Right cardiac atrium (tissue), 5 donors: ENCODE measurements at places on chromosomes 4 and X. TPM values are rescaled to one million over a fixed set of nuclear protein-coding genes. Genes with fewer than 3 reads are reported as not detected.

GRCh38 chr4:100581337-100581736 lies 63.5 kb upstream of the EMCN start:
- DNase-seq: no peak

DNA sequence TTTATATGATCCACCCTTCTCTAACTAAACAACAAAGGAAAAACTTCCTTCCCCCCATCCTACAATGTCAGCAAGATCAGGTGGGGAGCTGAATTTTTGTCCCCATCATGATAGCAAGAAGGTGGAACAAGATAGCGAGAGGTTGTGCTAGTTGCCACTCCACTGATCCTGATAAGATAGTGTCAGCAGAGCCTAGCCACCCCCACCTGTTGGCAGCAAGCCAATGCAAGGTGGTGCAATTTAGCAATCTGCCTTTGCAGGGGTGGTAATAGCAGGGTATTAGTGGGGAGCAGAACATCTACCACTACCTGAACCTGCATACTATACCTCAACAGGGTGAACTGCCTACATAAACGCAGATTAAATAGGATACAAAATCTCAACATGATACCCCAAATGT lies 80.2 kb upstream of the MAMLD1 start:
- no peak for DNase-seq

- DNase-seq: no peak
Observed at GRCh38 chr4:58413849-58414248, 1303.7 kb upstream of the IGFBP7 start.

- DNase-seq: no peak
Observed at GRCh38 chr4:158777423-158778155, 8.8 kb downstream of the FNIP2 start.

Gene ENPEP
- total RNA-seq: 6.8 TPM

DNA sequence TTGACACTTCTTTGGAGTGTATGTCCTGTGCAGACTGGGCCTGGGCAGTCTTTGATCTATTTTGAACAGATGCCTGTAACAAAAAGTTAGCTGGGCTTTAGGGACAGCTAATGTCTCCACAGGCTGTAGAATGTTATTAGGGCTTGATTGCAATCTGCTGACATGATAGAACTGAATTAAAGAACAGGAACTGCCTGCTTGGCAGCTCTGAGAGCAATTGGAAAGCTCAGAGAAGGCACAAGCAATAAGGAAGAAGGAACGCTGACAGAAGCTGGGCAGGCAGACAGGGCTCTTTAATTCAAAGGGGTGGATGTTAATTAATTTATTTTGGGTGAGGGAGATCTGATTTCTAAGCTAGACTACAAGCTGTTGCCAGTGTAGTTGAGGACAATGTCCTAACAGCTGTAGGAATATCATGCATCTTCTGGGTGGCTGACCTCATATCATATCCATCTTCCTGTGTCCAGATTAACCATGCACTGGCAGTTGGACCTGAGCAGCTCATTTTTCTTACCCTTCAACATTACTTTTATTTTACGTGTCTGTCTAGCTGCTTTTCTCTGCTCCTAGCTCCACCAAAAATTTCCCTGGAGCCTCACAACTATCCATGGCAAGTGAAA lies 20.7 kb upstream of the GRXCR1 start:
- DNase-seq: no peak

Gene CLGN
- total RNA-seq: 106 TPM

GRCh38 chrX:46408553-46409407 lies 136.4 kb downstream of the ZNF674 start:
- DNase-seq: peak; percentile 82

DNA sequence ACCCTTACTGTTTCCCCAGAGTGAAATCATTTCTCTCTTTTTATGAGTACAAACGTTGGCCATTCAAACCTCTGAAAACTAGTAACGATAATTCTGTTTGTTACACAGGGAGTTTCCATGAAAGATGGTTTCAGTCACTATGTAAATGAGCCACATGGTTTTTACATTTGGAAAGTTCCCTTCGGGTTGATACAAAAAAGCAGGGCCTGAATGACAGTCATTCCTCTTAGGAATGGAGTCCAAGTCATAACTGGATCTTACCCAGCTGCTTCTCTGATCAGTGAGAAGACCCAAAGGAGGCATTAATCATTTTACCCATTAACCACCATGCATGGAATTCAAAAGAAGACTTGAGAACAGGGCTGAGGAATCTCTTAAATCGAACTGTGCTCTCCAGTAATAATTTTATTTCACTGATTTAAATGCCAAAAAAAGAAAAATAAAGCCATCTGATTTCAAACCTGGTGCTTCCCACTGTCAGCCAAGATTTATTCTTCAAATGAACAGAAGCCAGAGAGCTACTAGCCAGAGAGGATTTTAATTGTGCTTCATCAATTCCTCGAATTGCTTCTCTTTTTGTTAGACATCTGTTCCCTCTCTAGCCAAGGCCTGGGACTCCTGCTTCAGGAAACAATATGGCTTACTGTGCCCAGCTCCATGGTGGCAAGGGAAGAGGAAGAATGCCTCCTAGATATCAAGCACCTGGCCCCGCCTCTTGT lies 3.2 kb downstream of the SOWAHB start:
- no peak for DNase-seq

DNA sequence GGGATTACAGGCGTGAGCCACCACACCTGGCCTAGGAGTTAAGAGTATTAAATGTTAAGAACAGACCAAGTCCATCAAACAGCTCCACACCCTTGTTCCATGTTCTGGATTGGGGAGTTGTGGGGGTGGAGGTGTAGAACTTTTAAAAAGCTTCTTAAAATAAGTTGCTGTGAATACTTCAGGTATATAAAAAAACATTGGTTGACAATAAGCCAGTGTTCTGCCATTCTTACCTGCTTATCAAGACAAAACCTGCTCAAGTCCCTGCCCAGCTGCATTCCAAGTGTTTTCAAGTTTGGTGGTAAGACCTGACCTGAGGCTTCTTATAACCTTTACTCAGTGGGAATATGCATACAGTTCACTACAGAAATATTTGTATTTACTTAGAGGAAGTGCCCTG lies 6.4 kb downstream of the RBM3 start:
- DNase-seq: no peak

DNA sequence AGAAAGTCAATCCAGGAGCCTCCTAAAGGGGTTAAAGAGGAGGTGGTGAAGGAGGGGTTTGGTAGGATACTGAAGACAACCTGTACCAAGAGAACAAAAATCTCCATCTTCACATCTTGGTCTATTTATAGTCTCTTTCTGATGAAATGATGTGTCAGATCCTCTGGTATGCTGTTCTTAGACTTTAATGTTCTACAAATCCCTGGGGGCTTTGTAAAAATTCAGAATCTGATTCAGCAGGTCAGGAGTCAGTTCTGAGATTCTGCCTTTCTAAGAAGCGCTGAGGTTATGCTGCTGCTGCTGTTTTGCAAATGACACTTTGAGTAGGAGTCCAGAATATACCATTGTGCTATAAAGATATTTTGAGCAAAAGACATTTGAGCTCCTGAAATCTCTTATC lies 172.9 kb upstream of the GLRA2 start:
- no peak for DNase-seq

GRCh38 chr4:107603430-107603829 lies 116.6 kb downstream of the PAPSS1 start:
- DNase-seq: no peak

DNA sequence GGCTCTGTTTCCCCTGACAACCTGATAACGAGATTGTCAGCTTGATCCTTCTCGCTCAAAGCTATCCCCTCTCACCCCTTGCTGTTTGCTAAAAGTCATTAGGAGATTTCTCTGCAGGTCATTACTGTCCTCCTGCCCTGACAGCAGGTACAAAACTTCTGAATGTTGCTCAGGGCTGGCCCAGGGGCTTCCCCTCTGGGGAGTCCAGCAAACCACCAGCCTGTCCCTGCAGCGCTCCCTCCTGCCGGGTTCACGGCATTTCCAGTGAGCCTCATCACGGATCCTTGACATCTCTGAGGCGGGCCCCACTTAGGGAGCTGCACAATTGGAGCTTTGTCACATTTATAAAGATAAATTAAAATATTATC lies 5.2 kb upstream of the SORCS2 start:
- DNase-seq: no peak

Gene GAGE2A
- total RNA-seq: not detected

Gene SLC49A3
- total RNA-seq: 13.7 TPM

DNA sequence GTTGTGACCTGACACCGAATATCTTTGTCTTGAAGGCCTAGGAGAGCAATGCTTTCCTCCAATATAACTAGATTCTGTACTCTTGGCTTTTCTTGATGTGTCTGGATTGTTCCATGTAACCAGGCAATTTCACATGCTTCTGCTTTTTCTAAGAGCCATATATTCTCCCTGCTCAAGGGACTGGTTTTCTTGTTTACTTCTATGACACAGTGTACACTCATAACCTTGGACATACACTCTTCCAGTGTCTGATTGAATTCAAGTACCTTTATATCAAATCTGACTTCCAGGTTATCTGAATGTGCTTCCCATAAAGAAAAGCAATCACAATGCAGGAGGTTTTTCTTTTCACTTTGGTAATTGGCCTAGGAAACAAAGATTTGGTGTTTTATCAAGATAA lies 17.4 kb upstream of the EIF4E start:
- no peak for DNase-seq

DNA sequence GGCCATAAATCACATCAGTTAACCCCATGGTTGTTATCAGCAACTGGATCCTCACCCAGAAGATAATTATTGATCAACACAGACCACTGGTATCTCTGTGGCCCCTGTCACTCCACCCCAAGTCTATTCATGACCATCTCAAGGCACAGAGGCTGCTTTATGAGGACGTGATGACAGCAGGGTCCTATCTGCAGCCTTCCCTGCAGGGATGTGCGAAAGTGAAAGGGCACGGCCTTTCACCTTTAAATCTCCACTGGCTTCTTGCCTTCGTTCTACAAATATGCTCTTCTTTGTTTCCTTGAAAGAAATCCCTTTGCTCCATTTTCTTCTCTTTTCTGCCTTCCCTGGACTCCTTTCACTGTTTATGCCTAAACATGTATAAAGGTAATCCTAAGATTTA lies 170.6 kb upstream of the EDNRA start:
- DNase-seq: no peak

GRCh38 chr4:100268789-100269188 lies 78.5 kb upstream of the DDIT4L start:
- DNase-seq: no peak

- DNase-seq: no peak
Observed at GRCh38 chr4:25592736-25593135, 62.9 kb upstream of the SLC34A2 start.

- no peak for DNase-seq
Observed at GRCh38 chr4:62709618-62710252, 1509.6 kb downstream of the ADGRL3 start.

GRCh38 chr4:48791313-48791712 lies 11.2 kb upstream of the FRYL start:
- no peak for DNase-seq

Gene BEX2
- total RNA-seq: 16.8 TPM

DNA sequence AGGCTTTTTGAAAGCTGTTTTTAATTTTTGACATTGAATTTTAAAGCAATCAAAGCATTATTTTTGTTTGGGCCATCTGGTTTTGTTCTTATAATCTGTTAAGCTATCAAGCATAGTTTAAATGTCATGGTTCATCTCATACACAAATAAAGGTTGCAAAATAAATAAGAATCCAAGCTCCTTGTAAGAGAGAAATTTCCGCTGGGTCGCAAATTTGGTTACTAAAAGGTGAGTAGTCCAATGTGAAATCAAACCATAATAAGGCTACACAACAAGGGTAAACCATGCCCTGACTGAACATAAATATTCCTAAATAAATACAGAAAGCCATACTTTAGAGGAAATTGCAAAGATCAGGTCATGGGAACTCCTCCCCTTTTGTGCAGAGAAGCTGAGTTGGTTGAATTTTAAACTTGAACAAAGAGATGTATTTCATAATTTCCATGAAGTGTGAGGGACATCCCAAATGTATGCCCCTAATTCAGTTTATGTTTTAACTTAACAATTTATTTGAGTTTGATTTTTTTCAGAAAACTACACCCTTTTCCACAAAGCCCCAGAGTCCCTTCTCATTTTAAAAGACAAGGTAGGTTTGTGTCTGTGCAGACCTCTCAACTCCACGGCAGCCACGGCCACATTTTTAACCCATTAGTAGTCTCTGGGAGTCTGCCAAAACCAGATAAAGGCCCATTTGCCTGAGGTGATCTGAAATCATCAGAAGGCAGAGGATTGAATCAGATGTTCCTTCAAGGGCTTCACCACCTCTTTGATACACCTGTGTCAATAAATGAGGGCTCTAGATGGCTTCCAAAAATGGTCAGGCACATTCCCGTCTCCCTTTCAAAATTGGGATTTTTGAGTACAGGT lies 85.2 kb downstream of the PLAC1 start:
- no peak for DNase-seq

GRCh38 chr4:188623314-188623854 lies 484.1 kb downstream of the TRIML1 start:
- no peak for DNase-seq

Gene HMGB3
- 2.3 TPM for total RNA-seq

Gene SORCS2
- total RNA-seq: 3.0 TPM

Gene VGLL1
- total RNA-seq: not detected

GRCh38 chrX:12011075-12011474 lies 127.2 kb upstream of the FRMPD4 start:
- no peak for DNase-seq

Gene RHOH
- total RNA-seq: 0.57 TPM

- DNase-seq: peak; percentile 90
Observed at GRCh38 chr4:89056953-89057398, at the start of gene FAM13A. Gene FAM13A (minus strand): TSS chr4:89057185. CDS start chr4:89056964, 221 bp downstream.

Gene IL2RG
- 4.1 TPM for total RNA-seq

Gene MAGEA10
- total RNA-seq: not detected

Gene VEGFD
- total RNA-seq: 1.1 TPM

- DNase-seq: no peak
Observed at GRCh38 chr4:153506341-153507309, 40.5 kb downstream of the TMEM131L start.

Gene PABPC5
- 2.3 TPM for total RNA-seq

GRCh38 chrX:95875661-95876060 lies 809.0 kb upstream of the DIAPH2 start:
- DNase-seq: no peak

- DNase-seq: no peak
Observed at GRCh38 chrX:24005867-24006266, 21.1 kb downstream of the KLHL15 start.
